ENCODE measurements at places on chromosomes 6 and 20. TPM values are rescaled to one million over a fixed set of nuclear protein-coding genes. Genes with fewer than 3 reads are reported as not detected.

The FOXF2 gene
- total RNA-seq: 24.4 TPM

The TCP11 gene
- not detected for total RNA-seq

The SYNDIG1 gene
- 2.3 TPM for total RNA-seq

The RCAN2 gene
- not detected for total RNA-seq

The GPLD1 gene
- 1.3 TPM for total RNA-seq
